DMS79 treated with DMSO at 0.1 percent for 48 hours (cell line): ENCODE measurements at places on chromosomes 11 and 22.

- DNase-seq: no peak
Observed at GRCh38 chr22:38868286-38868721, 3.7 kb downstream of the CBX6 start.

DNA sequence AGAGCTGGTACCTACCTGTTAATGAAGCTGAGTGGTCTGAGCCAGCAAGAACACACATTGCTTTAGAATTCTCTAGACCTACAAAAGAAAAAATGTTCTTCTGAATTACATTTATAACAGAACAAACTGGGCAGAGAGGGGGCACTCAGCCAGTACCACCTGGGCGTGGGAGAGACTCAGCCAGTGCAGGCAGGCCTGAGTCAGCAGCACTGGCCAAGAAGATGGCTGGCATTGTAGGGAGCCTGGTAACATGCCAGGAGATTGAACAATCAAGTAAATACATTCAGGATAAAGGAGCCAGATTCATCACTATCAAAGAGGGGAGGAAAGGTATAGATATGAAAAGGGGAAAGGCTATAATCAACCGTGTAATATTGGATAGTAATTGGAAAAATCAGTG is 19.9 kb downstream of the SERGEF start:
- no peak for DNase-seq

DNA sequence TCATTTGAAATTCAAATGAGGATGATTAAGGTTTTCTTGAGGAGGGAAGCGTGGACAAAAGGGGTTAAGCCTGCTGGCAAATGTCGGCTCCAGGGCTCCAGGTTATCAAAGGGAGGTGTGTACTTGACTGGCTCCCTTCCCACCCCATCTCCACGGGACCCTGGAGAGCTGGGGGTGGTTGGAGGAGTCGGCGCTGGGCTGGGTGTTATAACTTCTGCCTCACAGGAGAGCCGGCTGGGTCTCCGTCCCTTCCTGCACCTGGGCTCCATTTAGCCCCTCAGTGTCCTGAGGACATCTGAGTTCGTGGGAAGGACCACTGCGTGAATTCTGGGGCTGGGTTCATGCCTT is 15.6 kb downstream of the POU2F3 start:
- no peak for DNase-seq

GRCh38 chr11:41175304-41175972 is 284.0 kb downstream of the LRRC4C start:
- DNase-seq: no peak

- no peak for DNase-seq
Observed at GRCh38 chr11:20010851-20011225, 149.4 kb downstream of the DBX1 start.

- DNase-seq: no peak
Observed at GRCh38 chr22:47127441-47127871, 365.0 kb downstream of the TBC1D22A start.
